Urinary bladder (tissue), 4 donors: ENCODE measurements at places on chromosomes 1 and 21. TPM values are rescaled to one million over a fixed set of nuclear protein-coding genes. Genes with fewer than 3 reads are reported as not detected.

The TM2D1 gene
- total RNA-seq = 104 TPM

The ZMYND12 gene
- 3.2 TPM for total RNA-seq

The NPHS2 gene
- total RNA-seq = not detected

The ATP6V1G3 gene
- not detected for total RNA-seq

The NFASC gene
- total RNA-seq = 21.8 TPM

The KCNQ4 gene
- 2.0 TPM for total RNA-seq

The MPL gene
- total RNA-seq = not detected

The SLAMF8 gene
- 0.69 TPM for total RNA-seq

The LEFTY1 gene
- 0.79 TPM for total RNA-seq

The AHCTF1 gene
- 45.7 TPM for total RNA-seq

The SASS6 gene
- 8.6 TPM for total RNA-seq

The C8B gene
- total RNA-seq = not detected

The ASPM gene
- total RNA-seq = 48.5 TPM

The CLSTN1 gene
- total RNA-seq = 59.6 TPM

The PLEKHN1 gene
- 1.1 TPM for total RNA-seq

The F11R gene
- 35.2 TPM for total RNA-seq

The SNIP1 gene
- 11.6 TPM for total RNA-seq

The LYPD8 gene
- not detected for total RNA-seq

The NGF gene
- total RNA-seq = 5.8 TPM

The ARTN gene
- total RNA-seq = 1.4 TPM

The FGR gene
- total RNA-seq = 3.4 TPM

The GNAT2 gene
- total RNA-seq = not detected

The NPL gene
- total RNA-seq = 10.5 TPM

The WNT3A gene
- not detected for total RNA-seq

The C2CD4D gene
- total RNA-seq = not detected

The LRRC38 gene
- 0.53 TPM for total RNA-seq

The SPRR1B gene
- total RNA-seq = not detected

The DCAF8 gene
- 92.9 TPM for total RNA-seq

The CD164L2 gene
- total RNA-seq = not detected

The DPM3 gene
- total RNA-seq = 15.8 TPM
